ENCODE measurements at places on chromosomes 7 and 10. TPM values are rescaled to one million over a fixed set of nuclear protein-coding genes. Genes with fewer than 3 reads are reported as not detected.

GRCh38 chr10:7373039-7373438 lies 37.8 kb downstream of the SFMBT2 start:
- no peak for DNase-seq

- no peak for DNase-seq
Observed at GRCh38 chr10:102147561-102147960, 4.6 kb upstream of the NOLC1 start.

DNA sequence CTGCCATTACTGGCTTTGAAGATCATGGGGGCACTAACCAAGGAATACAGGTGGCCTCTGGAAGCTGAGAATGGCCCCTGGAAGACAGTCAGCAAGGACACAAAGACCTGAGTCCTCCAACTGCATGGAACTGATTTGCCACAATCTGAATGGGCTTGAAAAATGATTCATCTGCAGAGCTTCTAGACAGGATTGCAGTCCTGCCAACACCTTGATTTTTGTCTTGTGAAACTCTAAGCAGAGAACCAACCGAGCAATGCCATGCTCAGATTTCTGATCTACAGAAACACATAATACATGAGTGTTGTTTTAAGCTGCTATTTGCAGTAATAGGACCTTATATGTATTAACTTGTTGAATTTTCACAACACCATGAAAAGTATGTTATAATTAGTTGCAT lies 66.1 kb upstream of the SLC13A1 start:
- DNase-seq, result no peak

GRCh38 chr10:123512901-123513775 lies 153.0 kb upstream of the GPR26 start:
- no peak for DNase-seq

Gene BAZ1B
- total RNA-seq, result 21.5 TPM

GRCh38 chr7:32335107-32335506 lies 155.1 kb downstream of the LSM5 start:
- DNase-seq, result no peak

Gene KAZALD1
- total RNA-seq, result 0.78 TPM

Gene PRSS37
- not detected for total RNA-seq

DNA sequence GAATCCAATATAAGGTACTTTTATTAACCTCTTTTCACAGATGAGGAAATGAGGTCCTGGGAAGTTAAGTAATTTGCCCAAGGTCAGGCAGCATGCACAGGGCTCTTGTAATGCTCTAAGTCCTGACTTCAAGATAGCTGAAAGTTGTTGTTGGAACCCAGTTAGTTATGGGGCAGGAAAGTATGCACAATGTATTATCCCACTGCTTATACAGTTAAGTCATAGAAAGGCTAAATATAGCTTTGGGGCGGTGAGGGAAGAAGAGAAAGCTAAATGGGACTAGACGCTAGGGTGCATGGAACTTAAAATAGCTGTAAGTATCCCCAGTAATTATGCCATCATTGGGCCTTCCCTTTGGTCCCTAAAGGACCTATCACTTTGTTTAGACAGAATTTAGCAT lies 9.2 kb downstream of the GLCCI1 start:
- DNase-seq, result no peak

DNA sequence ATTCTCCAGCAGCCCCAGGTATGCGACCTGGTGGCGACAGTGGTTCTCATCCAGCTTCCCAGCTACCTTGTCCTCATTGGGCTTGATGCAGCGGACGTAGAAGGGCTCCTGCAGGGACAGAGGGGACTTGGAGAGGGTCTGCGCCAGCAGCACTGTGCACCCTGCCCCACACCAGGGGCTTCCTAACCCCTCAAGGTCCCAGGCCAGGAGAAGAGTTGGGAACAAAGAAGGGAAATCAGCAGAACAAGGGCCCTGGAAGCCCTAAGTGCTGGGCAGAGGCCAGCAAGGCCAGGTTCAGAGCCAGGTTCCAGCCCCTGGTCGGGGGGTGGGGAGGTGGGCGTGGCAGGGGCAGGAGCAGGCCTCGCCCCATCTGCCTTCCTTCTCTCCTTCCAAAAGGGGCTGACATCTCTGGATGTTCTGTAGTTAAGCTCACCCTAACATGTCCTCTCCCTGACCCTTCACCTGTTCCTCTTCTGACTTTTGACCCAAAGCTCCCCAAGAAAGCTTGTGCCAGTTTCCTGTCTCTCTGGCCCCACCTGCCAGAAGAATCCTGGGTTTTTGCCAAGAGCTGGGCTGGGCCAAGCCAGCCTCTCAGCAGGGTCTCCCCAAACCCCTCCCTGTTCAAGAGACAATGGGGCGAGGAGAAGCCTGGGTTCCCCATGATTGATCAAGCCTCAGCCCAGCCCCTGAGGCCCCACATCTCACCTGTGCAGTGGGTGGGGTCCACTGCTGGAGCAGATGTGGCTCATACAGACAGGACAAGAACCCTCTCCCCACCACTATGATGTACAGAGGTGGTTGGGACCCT lies 11.9 kb downstream of the MYO1G start:
- peak; percentile 40 for DNase-seq

- DNase-seq, result no peak
Observed at GRCh38 chr7:12584930-12585329, 14.4 kb downstream of the SCIN start.

- DNase-seq, result no peak
Observed at GRCh38 chr7:121219026-121219425, 109.8 kb upstream of the WNT16 start.

- no peak for DNase-seq
Observed at GRCh38 chr10:110978204-110978603, 58.8 kb downstream of the SHOC2 start.

DNA sequence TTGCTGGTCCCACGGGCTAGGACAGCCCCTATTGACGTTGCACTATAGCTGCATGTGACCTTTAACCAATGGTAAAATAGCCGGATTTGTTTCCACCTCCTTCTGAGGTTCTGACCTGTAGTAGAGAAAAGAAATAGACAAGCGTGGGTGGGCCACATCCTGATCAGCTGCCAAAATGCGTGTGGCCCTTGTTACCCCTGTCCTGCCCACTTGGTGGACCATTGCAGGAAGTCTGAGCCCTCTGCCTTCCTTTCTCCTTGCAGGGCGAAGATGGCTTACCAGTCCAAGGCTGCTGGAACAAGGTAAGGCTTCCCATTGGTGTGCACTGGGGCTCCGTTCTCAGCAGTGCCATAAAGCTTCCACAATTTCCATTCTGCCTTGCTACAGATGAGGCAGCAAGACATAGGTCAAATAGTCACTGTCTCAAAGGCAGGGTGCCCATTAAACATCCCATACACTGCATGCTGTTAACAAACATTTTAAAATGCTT lies 95.9 kb upstream of the MACROH2A2 start:
- no peak for DNase-seq

GRCh38 chr10:90856261-90856660 lies 1.6 kb downstream of the HTR7 start:
- no peak for DNase-seq

DNA sequence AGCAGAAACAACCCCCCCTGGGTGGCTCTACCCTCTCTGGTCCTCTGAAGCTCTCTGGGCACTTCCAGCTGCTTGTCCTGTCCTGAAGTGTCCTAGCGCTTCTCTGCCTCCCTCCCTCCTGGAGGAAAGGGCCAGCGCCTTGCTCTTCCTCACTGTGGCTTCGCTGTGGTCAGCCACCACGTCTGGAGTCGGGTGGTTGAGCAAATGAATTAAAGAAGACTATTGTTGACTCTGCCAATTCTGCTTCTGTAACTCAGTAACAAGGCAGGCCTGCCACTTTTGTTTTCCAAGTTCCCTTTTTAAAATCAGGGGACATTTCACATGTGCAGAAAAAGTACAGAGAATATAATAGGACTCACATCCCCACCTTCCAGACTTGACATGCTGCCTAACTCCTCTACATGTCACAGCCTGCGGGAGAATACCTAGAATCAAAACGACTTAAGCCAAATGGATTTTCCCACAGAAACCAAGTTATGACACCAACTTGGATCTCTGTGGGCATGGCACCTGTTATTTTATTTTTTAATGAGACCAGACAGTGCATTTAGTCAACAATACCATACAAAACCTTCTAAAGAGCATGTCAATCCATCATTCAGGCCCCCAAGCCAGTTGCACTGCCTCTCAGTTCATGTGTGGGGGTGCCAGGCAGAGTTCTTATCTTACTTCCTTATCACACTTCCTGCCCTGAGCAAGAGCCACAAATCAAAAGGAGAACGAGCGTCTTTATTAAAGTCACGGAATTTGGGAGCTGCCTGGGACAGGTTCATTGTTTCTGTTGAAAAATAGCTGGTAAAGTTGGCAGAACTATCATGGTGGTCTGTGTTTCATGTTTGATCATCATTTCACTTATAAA lies 6.8 kb downstream of the FFAR4 start:
- DNase-seq, result no peak

GRCh38 chr7:101817471-101818286 lies at the start of gene CUX1:
CUX1 (plus strand) TSS chr7:101817626; CDS start chr7:101817640, 14 bp downstream.
- DNase-seq, result peak; percentile 84

DNA sequence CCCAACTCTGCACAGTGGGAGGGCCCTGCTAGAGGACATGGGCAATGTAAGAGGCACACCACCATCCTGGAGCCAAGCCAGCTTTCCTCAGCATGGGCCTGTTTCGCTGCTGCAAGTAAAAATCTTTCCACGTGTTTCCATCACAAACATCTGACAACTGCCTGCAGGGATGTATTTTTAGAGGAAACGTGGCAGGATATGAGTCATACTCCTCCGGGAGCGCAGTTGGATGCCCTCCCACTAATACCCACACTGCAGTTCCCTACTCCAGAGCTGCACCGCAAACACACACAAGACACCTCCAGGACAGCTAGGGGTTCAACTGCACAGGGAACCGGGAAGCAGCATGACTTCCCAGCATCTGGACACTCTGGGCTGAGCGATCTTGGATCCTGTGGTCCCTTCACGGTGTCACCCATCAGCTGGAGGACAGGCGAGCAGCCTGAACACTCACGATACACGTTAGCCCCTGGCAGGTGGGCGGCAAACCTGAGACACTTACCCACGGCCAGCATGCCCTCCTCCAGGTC lies 26.1 kb downstream of the PLAC9 start:
- DNase-seq, result peak; percentile 57

GRCh38 chr10:30216821-30217220 lies 132.3 kb downstream of the MTPAP start:
- no peak for DNase-seq

Gene SCART1
- 0.53 TPM for total RNA-seq

GRCh38 chr7:50690541-50691011 lies 92.1 kb downstream of the GRB10 start:
- DNase-seq, result no peak

GRCh38 chr10:26579256-26580063 lies 118.0 kb upstream of the PDSS1 start:
- no peak for DNase-seq

All from left lobe of liver (tissue), 2 donors.